ENCODE measurements at places on chromosomes 2 and 18.

DNA sequence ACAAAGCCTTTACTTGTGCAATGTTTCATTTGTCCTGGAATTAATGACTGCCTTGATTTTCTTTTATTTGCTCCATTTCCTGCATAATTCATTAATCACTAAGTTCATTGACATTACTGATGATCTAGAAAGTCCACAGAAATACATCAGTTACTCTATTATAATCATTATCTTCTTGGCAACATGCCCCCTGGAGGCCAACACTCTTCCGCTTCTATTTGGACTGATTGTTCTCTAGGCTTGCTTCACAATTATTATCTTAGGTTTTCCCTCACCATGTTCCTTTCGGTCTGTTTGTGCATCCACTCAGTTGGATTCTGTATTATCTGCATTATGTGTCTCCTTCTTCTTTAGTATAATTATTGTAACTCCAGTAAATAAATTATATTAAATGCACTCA lies 461.0 kb upstream of the CDH2 start:
- no peak for DNase-seq

DNA sequence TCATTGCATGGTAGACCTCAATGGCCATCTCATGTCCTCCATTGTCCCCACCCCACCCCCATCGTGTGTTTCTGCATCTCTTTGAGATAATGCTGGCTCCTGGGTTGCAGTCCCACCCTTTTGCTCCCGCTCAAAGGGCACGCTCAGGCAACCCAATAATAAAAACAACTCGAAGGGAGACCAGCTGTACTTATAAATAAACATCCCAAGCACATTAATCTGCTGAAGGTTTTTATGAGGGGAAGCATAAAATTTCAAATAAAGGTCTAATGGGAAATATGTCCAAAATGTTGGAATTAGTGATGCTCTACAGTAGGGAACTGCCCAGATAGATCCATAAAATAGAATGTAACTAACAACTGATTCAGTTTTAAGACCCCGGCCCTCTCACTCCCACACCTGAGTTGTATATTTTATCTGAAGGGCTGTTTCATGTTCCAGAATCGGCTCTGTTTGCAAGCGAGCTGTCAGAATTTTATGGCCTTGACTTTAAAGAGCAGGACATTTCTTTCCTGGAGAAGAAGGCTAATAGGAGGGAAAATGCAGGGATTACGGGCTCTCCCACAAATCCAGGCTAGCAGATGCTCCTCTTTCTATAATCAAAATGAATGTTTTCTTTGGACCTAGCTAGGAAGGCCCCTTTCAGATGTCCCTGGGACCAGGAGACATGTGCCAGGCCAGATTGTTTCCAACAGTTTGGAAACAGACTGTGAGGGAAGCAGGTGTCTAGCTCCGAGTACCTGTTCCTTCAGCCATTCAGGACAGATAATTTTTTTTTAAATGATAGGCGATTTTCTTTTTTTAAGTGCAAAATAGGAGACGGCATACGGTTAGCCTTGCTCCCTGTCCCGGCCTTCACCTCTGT lies 103.7 kb downstream of the APOB start:
- no peak for DNase-seq

- no peak for DNase-seq
Measured at GRCh38 chr2:65530547-65531320, 98.3 kb upstream of the SPRED2 start.

- DNase-seq, result no peak
Measured at GRCh38 chr2:148570989-148571388, 73.6 kb upstream of the EPC2 start.

- DNase-seq, result no peak
Measured at GRCh38 chr2:181828122-181828705, 63.3 kb upstream of the ITPRID2 start.

DNA sequence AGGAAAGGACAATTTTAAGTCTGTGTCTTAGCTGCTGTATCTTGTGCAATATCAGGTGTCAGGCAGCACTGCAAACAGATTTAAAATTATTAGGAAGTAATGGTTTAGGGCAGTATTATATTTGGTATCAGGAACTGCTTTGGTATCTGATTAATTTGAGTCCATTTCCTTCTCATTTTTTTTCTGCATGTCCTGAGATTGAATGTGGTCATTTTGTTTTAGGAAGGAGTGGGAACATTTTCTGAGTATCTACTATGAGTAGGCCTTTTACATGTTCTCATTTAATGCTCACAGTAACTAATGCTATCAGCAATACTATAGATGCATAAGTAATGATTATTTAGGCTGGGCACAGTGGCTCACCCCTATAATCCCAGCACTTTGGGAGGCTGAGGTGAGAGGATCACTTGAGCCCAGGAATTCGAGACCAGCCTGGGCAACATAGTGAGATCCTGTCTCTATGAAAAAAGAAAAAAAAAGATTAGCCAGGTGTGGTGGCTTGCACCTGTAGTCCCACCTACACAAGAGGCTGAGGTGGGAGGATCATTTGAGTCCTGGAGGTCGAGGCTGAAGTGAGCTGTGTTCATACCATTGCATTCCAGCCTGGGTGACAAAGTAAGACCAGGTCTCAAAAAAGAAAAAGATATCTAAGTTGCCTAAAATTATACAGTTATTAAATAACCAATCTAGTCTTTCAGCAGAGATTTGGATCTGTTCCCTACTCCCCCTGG lies 4.7 kb downstream of the FMNL2 start:
- DNase-seq, result no peak

GRCh38 chr18:23311351-23312121 lies 141.6 kb upstream of the RIOK3 start:
- no peak for DNase-seq

GRCh38 chr2:110655701-110656100 lies 22.2 kb downstream of the BUB1 start:
- DNase-seq, result no peak

DNA sequence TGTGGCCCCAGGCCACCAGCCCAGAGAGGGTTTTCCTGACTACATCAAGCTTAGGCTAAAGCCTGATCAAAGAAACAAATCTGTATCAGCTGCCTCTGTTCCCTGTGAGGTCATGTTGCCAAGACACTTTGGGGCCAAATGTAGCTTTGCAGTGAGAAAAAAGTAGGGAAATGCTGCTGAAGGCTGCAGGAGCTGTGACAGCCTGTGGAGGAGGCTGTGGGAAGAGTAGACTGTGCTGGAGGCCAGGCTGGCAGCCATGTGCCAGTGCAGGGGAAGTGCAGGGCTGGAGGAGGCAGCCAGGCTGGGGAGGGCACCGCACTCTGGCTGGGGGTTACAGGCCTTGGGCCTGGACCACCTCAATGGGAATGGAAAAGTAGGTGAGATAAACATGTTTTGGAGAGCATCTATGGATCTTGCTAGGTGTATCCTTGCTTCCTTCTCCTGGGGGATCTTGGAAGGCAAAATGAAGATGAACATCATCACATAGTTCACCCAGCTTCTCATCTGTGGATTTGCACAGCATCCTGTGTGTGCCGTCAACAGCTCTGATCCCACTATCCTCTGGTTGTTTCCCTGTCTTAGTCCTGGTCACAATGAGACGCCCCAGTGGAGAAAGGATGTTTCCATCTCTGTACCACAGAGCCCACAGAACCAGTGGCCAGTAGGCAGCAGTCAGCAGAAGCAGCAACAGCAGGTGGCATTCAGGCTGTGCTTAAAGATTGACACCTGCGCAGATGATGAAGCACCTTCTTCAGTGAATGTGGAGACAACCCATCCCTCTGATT lies 103.8 kb upstream of the COPS8 start:
- DNase-seq, result no peak

DNA sequence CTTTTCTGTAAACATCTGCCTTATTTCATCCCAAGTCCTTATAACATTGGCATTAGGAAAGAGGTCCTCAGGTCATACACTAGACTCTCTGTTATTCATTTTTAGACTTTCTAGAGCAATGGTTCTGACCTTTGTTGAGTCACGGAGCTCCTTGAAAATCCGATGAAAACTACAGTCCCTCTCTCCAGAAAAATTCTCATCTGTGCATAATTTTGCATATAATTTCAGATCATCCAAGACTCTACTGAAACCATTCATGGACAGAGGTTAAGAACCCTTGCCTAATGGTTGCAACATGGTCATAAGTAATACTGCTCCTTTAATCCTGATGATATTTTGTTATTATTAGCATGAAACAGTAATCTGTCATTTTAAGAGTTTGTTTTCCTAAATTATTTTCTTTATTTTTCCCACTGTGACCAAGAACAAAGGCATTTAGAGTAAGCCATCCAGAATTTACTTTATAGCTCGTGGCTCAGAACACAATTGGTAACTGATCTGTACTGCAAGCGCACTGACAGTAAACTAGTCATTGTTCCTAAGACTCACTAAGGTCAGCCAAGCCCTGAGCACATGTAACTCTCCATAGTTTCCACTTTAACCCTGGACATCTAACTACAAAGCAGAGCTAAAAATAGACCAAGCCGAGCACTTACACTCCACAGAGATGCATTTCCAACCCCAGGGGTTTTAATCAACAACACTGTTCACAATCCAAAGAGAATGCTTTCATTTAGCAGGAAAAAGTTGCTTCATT lies 8.4 kb downstream of the MYOM1 start:
- DNase-seq, result no peak

- no peak for DNase-seq
Measured at GRCh38 chr18:23542461-23542860, 39.1 kb downstream of the RMC1 start.

- no peak for DNase-seq
Measured at GRCh38 chr18:42636309-42636708, 479.2 kb downstream of the RIT2 start.

DNA sequence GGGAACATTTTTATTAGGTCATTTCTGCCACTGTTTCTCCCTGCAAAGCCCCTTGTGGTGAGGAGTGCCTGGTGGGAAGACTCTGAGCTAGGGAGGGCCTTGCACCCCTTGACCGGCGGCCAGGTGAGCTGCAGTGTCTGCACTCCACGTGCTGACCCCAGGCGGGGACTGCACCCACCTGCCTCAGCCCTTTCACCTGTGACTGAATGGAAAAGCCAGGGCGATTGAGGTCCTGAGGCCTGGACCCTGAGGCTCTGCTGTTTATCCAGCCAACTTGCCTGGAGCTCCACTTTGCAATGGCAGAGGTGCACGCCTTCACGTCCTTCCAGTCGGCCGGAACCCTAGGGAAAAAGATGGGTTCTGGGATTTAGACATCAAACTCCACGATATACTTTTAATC lies 53.1 kb downstream of the TMEM18 start:
- DNase-seq, result no peak

DNA sequence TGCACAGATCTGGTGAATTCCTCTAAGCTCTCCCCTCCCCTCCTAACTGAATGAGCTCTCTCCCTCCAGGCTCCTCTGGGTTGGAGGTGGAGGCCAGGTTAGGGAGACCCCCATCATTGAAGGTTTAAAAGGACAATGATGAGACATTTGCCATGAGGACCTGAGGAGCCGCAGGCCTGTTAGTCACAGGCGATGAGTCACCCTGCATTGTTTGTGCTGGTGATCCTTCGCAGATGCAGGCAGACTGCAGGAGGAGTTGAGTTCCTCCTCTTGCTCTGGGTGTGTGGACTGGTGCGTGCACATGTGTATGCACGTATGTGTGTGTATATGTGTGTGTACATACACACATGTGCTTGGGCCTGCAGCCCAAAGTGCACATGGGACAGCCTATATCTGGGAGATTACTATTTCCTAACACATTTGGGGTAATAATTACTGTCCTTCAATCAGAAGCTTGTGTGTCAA lies 42.0 kb downstream of the MCFD2 start:
- no peak for DNase-seq

DNA sequence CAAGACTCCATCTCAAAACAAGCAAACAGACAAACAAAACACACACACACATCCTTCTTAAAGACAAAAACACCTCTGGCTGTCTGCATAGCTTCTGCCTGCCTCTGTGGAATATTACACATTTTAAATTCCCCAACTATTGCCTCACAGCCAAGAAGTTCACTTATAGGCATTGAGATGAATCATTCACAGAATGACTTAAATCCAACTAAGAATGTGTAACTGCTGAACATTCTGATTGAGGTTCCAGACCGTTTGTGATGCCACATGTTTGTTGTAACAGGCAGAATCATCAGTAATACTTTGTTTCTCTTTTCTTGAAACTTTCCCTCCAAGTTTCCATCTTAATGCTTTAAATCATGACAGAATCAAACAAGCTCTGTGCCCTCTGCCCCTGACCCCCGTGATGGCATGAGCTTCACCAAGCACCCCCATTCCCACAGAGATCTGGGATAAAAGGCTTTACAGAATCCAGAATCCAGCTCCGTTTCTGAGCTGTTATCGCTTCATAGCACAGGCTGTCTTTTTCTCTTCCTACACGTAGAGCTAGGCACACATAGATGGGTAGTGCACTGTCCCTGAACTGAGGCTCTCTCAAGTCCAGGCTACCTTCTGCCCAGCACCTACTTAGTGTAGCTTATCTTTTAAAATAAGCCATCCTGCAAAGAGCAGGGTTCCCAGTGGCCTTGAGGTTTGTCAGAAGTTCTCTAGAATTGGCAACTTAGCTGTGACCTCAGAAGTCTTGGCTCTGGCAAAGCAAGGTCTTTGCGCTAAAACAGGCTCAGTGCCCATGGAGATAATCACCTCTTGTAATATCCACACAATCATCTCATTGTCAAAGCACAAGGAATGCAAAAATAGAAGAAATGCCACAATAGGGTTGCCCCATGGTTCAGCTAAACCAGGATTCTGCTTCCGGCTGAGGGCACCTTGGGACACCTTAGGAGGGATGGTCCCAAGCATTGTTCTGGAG lies 32.9 kb downstream of the EPAS1 start:
- DNase-seq, result no peak

DNA sequence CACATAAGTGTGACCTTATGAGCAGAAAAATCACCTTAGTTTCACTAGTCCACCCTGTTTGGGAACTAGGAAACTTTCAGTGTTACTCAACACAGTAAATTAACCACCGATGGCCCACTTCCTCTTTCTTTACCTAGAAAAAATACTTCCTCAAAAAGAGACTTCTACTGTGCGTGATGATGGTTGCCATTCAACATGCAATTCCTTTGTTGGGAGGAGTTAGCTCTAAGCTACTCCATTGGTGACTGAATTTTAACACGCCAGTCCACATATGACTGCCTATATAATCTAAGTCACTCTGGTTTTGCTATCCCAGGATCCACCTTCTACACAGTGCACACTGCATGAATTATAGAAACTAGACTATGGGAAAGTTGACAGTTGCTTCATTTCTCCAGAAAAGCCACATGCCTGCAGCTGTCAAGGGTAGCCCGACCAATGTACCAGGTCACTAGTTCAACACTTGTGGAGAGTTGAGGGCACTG lies 47.8 kb upstream of the REG3G start:
- DNase-seq, result no peak

DNA sequence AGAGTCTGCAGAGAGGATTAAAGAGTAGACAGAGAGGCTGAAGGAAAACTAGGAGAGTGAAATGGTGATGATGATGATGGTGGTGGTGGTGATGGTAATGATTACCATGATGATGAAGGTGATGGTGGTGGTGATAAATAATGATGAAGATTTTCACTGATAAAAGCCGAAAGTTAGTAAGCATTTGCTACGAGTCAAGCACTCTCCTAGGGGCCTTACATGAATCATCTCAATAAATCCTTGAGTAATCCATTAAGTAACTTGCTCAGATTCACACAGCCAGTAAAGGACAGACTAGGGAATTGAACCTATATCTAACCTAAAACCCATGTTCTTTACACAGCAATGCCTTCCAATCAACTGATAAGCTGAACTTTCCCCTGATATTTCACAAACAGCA lies 106.7 kb upstream of the PGAP1 start:
- no peak for DNase-seq

GRCh38 chr2:15718103-15718943 lies 126.7 kb downstream of the DDX1 start:
- no peak for DNase-seq

- DNase-seq, result no peak
Measured at GRCh38 chr2:143815082-143815481, 685.9 kb downstream of the ARHGAP15 start.

GRCh38 chr2:45681675-45682074 lies 30.2 kb downstream of the PRKCE start:
- no peak for DNase-seq

Data from T follicular helper cell (primary cell).